G401 (cell line): ENCODE measurements at places on chromosomes 12 and 14.

GRCh38 chr14:76264384-76264783 is 111.6 kb upstream of the ESRRB start:
- DNase-seq = no peak

DNA sequence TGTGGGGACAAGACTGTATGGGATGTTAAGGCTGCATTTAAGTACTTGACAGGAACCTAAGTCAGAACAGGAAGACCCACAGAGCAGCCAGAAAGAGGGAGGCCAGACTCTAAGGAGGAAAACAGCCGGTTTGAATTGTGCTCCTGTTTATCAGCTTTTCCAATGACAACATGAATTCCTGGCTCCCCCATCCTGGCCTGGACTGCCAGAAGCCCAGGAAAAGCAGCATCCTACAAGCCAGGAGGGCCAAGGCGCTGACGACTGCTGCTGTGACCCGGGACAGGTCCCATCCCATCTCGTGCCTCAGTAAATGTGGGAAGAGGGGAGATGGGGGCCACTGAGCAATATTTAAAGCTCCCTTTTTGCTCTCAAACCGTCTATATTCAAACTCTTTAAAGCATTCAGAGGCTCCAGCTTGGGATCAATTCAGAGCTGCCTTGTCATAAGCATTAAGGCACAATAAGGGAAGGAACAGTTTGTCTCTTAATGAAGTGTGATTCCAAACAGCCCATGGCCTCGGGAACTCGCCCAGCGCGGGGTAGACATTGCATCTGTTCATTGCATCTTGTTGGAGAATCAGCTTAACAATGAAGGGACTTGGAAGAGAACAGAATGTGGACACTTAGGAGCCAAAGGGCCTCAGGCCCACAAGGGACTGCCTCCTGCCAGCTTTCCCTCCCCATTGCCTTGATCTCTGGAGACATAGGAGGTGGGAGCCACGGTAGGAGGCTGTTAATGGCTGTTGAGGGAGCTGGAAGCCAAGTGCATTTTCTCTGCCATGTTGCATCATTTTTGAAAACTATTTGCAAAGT is 49.6 kb downstream of the CMKLR1 start:
- DNase-seq = peak; percentile 82

DNA sequence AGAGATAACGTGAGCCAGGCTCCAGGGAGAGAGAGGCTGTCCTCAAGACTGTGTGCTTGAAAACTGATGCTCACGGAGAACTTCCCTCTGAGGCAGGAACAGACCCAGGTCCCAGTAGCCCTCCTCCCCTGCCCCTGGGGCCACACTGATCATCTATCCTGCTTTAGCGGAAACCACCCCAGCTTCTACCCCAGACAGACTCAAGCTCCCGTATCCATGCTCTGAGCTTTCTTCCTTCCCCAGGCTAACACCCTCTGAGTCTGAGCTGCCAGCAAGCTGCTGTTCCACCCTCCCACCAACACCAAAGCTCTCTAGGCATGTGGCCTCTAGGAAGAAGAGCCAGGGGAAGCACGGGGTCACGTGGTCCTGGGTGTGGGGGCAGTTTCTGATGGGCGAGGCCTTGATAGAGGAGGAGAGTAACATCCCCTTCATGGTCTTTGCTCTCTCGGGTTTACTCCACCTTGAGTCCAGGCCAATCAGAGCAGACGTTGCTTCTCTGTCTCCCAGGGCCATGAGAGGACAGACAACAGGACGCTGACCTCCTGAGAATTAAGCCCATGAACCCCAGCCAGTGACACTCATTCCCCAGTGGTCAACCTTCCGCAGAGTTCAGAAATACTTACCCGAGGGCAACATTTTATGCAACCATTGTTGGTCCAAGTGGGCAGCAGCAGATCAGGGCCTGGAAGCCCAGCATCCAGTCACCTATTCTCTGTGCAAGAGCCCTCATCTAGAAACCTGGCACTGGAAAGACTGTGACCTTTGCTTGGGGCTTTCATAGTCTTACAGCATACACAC is 1.4 kb downstream of the PCK2 start:
- peak; percentile 39 for DNase-seq

GRCh38 chr12:128820253-128820652 is 3.5 kb downstream of the SLC15A4 start:
- DNase-seq = no peak

- no peak for DNase-seq
Measured at GRCh38 chr14:66247662-66248193, 238.4 kb upstream of the CCDC196 start.

DNA sequence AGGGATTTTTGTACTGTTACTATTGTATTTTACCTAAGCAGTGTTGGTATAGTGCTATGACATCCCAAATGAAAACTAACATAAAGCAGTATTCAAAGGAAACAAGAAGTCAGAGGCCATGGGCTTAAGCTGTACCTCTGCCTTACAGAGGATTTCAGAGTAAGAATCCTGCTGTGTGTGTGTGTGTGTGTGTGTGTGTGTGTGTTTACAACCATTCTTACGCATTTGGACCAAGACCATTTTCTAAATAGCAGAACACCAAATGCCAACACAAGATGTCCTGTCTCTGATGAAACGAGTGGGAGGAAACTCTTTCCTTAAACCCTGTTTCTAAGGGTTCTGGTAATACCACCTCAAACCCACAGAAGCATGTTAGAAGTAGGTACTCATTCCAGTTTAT is 64.4 kb downstream of the PPP1R36 start:
- no peak for DNase-seq

GRCh38 chr12:111186347-111186746 is 182.5 kb downstream of the PHETA1 start:
- DNase-seq = no peak

DNA sequence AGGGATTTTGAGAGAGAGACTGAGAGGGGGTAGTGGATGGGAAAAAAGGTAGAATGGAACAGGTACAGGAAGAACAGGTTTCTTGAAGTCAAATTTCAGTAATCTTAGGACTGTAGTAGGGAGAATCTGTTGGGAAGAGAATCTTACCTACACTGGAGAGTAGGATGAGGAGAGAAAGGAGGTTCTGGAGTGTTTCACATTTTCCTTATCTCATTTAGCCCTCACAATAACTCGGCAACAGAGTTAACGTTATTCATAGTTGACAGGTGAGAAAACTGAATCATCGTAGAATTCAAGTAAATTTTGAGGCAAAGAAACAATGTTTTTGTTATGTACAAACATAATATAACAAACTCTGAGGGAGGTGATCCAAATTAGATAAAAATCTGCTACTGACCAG is 17.2 kb upstream of the STRN3 start:
- DNase-seq = no peak

GRCh38 chr12:56338308-56339157 is at the start of gene IL23A:
Gene IL23A, plus strand, starts transcription at chr12:56338884. Its CDS starts 161 bp downstream, at chr12:56339045.
- DNase-seq = no peak

DNA sequence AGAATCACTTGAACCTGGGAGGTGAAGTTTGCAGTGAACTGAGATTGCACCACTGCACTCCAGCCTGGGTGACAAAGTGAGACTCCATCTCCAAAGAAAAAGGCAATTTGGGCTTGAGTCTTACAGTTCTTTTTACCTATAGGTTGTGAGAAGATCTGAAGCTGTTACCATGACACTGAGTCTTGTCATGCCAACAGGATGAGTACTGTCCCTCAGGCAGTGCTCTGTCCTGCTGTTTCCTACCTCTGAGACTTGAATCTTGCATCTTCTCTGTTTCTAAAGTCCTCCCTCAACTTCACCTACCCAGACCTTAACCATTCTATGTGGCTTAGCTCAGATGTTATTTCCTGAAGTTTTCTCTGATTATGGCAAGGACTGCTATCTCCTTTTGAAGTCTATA is 400.8 kb upstream of the PRICKLE1 start:
- no peak for DNase-seq

DNA sequence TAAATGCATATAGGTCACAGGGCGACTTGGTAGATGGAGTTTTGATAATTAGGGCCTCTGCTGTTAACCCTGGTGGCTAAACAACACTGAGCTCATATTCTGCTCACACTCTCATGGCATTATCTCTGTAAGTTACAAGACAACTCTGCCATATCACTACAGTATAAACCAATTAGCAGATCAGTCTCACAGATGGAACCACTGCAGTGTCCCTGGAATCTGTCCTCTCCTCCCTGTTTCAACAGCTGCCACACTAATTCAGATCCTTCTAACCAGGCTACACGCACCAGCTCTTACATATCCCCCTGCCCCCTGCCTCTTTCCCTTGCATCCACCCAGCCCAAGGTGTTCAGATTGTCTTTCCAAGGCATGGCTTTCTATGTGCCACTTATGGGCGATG is 161.0 kb upstream of the RMST start:
- no peak for DNase-seq

- peak; percentile 88 for DNase-seq
Measured at GRCh38 chr14:23487216-23487615, 17.7 kb downstream of the NGDN start.

DNA sequence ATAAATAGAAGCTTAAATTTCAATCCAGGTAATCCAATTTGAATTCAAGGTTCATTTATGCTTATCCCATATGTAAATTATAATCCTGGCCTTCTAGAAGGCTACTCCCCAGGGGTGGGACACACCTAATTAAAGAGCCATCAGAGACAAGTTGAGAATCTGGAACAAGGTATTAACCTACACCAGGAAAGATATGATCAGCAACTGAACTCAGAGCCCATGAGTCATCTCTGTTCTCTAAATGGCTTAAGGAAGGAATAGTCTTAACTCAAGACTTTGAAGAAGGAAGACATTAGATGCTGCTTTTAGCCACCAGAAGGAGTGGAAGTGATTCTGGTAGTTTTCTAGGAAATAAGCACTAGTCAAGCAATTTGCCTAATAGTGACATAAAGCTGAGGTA is 88.0 kb downstream of the KIF21A start:
- no peak for DNase-seq

- no peak for DNase-seq
Measured at GRCh38 chr14:95024380-95024779, 132.9 kb downstream of the DICER1 start.

- no peak for DNase-seq
Measured at GRCh38 chr14:92524602-92525185, 11.1 kb downstream of the RIN3 start.

- peak; percentile 60 for DNase-seq
Measured at GRCh38 chr14:69657950-69658355, 46.6 kb downstream of the SUSD6 start.

DNA sequence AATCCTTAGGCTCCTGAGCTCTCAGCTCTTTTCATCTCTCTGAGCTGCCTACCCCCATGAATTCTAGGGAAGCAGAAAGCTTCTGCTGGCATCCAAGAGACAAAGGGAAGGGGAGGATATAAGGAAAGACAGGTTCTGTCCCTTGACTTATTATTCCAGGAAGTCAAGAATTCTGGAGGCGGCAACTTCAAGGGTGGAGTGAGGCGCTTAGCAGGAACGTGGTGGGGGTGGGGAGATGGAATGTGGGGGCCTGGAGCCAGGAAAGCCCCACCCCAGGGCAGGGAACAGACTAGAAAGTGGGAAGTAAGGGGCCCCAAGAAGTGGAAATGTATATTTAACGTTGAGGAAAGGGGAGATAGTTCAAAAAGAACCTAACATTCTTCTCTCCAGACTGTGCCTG is 1.4 kb downstream of the CALCOCO1 start:
- DNase-seq = no peak

GRCh38 chr12:124168016-124168786 is 126.7 kb upstream of the RFLNA start:
- DNase-seq = no peak

DNA sequence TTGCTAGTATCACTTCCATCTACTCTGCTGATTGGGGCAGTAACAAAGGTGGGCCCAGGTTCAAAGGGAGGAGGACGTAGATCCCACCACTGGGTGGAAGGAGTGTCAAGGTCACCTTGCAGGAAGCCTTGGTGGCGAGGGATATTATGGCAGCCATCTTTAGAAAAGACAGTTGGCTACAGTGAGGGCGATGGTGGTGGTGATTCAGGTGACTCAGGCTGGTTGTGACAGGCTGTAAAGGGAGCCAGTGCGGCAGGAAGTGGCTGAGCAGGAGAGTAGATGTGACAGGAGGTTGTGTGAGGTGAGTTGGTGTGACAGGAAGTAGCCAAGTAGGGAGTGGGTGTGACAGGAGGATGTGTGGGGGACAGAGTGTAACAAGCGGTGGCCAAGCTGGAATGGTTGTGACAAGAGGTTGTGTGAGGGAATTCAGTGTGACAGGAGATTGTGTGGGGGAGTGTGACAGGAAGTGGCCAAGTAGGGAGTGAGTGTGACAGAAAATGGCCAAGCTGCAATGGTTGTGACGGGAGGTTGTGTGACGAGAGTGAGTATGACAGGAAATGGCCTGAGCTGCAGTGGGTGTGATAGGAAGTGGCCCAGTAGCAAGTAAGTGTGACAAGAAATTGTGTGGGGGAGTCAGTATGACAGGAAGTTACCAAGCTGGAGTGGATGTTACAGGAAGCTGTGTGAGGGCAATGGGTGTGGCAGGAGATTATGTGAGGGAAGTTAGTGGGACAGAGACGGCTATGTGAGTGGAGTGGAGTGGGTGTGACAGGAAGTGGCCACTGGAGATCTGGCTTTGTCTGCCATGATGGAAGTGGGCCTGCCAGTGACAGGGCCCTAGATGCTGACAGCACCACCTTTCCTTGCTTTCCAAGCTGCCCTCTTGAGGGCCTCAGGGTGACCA is 136.5 kb upstream of the MYL2 start:
- DNase-seq = no peak

GRCh38 chr12:86312232-86312631 is 56.0 kb upstream of the MGAT4C start:
- DNase-seq = no peak

DNA sequence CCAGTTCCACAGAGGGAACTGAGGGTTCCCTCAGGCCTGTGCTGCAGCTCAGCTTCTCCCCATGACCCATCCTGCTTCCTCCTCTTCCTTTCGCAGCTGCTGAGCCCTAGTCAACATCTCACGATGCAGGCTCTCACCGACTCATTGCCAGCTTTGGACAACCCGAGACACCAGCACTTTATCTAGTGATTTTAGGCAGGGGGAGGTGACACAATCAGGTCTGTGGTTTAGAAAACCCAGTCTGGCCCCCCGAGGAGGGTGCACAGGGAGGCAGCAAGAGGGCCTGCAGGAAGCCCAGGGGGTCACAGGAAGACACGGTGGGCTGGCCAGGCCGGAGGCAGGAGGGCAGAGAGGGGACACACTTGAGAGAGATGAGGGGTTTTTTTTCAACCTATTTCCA is 35.4 kb downstream of the DIO3 start:
- no peak for DNase-seq

DNA sequence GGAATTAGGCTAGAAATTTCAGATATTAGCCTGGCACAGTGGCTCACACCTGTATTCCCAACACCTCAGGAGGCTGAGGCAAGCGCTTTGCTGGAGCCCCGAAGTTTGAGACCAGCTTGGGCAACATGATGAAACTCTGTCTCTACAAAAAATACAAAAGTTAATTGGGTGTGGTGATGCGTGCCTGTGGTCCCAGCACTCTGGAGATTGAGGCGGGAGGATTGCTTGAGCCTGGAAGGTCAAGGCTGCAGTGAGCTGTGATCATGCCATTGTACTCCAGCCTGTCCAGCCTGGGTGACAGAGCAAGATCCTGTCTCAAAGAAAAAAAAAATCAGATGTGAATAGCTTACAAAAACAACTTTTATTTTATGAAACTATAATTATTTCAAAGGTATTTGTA is 15.1 kb downstream of the FRMD6 start:
- no peak for DNase-seq
